ENCODE measurements at places on chromosomes 1 and 21.

DNA sequence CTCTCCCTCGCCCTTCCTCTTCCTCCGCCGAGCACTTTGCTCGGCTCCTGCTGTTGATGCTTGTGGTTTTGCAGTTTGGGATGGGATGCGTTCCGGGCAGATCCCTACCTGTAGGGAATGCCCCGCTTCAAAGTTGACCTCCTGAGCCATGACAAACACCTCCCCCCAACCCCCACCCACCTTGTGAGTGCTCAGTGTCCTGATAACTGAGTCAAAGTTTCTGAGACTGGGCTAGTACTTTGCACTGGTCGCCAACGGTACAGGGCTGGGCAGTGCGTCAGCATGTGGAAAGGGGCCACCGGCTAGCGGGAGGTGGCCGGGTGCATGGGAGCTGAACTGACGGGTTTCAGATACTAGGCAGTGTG, 771 bp downstream of the RABGAP1L start:
- DNase-seq = peak; percentile 75

DNA sequence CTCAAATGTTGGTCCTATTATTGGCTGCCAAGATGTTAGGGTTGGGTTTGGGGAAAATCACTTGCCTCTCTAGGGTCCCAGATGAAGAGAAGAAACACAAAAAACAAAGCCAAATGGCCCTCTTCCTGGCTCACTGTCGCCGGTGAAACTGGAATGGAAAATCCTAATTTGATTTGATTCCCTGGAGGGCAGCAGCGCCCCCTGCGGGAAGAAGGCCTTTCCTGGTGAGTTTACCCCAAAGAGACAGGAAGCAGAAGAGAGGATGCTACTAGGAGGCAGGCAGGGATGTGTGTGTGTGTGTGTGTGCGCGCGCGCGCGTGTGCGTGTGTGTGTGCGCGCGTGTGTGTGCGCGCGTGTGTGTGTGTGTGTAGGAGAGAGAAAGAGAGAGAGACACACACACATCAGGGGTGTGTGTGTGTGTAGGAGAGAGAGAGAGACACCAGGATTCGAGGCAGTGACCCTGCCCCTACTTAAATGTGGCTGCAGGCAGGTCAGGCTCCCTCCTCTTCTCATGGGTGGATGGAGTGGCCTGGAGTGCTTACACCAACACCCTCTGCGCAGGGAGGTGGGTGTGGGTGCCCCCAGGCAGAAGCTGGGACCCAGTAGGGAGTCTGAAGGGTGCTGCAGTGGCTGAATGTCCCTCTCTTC, 3.1 kb upstream of the SELENON start:
- DNase-seq = peak; percentile 78

GRCh38 chr21:29465546-29465945, 166.8 kb downstream of the BACH1 start:
- no peak for DNase-seq

DNA sequence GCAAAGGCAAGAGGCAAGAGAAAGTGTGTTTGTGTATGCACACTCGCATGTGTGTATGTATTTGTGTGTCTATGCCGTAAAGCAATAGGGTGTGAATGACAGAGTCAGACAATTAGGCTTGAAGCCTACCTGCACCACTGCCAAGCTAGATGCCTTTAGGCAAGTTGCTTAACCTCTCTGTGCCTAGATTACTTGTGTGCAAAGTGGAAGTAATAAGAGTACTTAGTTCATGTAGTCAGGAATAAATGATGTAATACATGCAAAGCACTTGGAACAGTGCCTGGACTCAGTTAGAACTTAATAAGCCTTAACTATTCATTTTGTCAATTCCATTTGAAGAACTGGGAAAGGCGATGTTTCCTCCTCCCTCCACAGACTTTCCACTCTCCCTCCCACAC, 31.7 kb downstream of the LAMB3 start:
- DNase-seq = no peak

DNA sequence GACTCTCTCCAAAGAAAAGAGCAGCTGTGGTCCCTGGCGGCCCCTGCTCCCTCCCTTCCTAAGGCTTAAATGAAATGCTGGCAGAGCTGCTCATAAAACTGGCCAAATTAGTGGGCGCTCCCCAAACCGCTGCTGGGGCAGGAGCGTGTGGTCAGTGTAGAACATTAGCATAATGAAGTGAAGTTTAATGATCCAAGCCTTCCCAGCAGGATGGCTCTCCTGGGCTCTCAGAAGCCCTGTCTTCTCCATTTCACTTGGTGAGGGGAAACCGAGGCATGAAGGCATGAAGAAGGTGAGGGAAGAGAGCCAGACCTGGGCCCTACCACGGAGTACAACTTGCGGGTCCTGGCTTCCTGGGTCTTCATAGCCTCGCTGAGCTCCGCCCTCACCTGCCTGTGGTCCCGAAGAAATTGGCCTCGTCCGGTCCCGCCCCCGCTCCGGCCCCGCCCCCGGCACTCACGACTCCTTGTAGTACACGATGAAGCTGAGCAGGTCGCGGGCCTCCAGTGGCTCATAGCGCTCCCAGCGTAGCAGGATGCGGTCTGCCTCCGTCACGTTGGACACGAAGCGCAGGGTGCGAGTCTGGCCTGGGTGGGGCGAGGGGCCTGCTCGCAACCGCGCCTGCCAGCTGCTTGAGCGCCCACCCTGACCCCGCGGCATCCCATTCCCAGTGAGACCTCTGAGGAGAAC, 10.3 kb downstream of the INSRR start:
- no peak for DNase-seq

DNA sequence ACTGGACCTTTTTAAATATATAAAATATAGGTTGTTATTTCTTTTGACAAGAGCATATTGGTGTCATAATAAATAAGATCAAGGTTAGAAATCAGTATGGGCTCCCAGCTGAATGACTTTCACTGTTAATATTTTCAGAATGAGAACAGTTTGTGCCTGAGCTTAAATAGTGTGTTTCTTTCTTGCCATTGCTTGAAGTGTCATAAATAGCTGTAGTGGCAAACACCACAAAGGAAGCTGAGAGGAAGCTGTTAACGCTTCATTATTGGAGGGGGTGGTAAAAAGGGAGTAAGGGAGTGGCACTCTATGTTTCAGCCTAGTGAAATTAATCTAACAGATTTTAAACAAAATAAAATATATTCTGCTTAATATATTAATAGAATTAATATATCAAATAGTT, 1089.8 kb upstream of the NCAM2 start:
- no peak for DNase-seq

DNA sequence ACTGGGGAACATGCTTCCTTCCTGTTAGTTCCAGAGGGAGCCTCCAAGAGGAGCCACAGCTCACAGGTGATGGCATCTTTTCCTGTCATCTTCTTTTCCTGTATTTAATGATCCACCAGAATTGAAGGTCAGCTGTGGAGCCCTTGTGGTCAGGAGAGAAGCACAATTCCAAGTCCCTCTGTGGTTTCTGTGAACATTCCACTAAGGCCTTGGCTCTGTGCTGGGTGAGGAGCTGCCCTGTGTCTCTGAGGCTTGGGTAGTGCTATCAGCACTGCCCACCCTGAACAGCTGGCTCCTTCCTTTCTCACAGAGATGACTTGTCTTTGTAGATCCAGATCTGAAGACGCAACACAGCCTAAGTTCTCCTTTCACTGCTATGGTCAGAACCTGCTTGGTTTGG, 141.9 kb upstream of the MAP1LC3C start:
- DNase-seq = no peak

- DNase-seq = peak; percentile 91
Observed at GRCh38 chr1:155063550-155064110, at the start of gene EFNA4. Gene EFNA4 (plus strand): TSS chr1:155063740. CDS start chr1:155063824, 84 bp downstream.

GRCh38 chr1:47424336-47424982, 8.4 kb downstream of the FOXE3 start:
- DNase-seq = peak; percentile 83

DNA sequence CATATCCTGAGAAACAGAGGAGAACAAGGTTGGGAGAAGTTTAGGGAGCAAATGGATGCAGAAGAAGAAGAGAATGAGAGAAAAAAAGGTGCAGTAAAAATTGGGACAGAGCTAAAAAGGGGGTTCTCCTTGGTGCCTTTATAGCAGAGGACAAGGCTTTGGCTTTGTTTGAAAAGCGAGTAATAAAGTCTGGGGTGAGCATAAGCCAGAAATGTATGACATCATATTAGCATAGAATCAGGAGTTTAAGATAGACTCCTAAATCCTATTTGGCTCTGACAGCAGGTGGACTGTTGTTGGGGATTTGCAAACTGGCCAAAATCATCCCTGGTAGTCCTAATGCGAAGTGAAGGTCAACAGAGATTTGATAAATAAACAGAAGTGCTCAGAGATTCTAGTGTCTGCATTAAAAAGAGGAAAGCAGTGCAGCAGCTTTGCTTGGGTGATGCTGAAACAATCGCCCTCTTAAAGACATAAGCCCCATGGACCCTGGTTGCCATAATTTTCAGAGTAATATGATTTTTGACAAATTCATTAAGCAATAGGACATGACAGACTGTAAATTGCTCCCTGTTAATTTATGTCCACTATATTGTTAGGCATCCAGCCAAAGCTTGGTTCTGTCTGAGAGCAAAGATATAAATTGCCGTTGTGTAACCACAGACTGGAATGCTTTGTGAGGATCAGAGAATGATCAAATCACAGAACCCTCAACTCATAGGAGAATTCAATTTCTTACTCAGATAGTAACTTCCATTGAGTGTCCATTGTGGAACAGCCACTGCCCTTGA, 385.0 kb upstream of the NFIA start:
- no peak for DNase-seq

DNA sequence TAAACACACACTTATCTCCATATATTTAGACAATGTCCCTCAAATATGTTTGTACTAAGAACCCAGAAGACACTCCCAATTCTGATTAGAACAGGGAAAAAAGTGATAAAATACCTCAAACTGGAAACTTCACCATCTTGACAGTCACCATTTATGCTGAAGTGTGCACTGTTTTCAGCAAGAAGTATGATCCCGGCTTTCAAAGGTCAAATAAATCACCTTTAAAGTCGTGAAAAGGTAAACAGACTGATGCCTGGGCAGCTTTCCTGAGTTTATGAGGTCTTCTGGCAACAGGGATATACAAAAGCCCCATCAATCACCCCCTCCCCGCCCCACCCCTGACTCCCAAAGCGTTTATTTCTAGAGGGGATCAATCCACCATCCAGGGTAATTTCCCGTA, 37.9 kb downstream of the HLX start:
- DNase-seq = no peak

DNA sequence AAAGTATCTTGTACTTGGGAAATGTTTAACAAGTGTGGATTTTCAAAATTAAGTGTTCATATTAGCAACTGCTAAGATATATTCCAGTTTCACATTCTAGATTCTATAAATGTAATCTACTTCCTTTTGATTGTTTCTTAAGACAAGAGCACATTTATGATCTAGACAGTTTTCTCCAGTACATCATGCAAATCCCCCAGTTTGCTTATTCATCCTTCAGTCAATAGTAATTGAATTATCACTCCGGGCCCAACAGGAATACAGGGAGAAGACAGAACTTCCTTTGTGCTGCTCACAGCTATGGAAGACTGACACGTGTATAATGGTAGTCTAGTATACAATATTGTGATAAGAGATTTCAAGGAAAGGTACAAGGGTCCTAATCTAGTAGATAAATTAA, 14.5 kb downstream of the PLA2G4A start:
- no peak for DNase-seq

DNA sequence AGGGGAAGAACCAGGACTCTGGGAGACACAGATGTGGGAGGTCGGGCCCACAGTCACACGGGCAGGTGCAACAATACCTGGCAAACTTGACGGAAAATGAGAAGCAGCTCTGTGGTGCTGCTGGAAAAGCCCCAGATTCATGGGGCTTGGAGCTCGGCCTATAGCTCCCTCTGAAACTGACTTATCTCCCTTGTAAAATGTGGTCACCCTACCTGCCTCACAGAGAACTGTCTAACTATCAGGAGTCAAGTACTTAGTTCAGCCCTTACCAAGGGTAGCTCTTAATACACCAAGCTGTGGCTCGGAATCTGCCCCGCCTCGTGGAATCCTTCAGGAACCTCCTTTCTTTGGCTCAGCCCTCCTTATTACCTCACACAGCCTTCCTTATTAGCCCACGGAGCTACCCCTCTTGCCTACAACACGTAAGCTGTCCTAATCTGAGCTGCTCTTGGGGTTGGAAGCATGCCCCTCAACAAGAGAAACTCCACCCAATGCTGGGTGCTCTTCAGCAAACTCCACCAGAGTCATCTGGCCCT, 68.9 kb downstream of the MRPL37 start:
- DNase-seq = no peak

- DNase-seq = no peak
Observed at GRCh38 chr1:236942431-236942830, 61.8 kb downstream of the MT1HL1 start.

DNA sequence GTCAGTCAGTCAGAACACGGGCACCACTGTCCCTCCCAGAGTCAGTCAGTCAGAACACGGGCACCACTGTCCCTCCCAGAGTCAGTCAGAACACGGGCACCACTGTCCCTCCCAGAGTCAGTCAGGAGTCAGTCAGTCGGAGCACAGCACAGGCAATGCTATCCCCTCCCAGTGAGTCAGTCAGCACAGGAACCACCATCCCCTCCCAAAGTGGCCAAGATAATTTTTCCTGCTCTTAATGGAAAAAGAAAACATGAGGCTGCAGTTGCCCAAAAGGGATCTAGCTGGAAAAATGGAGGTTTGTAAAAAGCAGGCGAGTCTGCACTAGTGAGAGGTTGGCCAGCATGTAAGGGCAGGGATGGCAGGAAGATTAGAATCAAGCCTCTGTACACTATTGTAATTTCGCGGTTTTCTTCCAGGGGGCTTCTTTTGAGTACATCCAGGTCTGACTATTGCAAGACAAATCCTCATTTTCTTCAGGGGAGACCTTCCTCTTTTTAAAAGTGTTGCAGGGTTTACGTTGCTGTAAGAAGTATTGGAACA, 213.8 kb downstream of the SIPA1L2 start:
- DNase-seq = no peak

- no peak for DNase-seq
Observed at GRCh38 chr1:54968551-54968950, 11.9 kb upstream of the TMEM61 start.

- DNase-seq = peak; percentile 68
Observed at GRCh38 chr21:32403201-32403777, 9.2 kb upstream of the EVA1C start.

Measured in RKO (cell line).